ENCODE measurements at places on chromosomes 1 and 21.

DNA sequence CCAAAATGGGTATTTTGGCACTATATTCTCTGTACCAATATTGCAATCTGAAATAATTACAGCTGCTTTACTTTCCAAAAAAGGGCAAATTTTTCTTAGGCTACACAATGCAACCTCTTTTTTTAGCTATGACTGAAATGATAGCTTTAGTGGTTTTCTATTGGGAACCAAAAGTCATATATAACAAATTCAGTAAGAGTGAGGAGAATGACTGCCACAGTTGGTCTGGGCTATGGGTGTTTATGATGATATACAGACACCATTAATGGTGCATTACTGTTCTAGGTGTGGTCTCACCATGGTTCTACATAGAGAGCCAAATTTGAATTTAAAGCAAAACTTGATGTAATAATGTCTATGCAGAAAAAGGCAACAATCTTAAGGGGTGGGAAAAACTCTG, 72.3 kb upstream of the PTBP2 start:
- no peak for DNase-seq

- DNase-seq = no peak
Measured at GRCh38 chr1:231376101-231376500, 38.0 kb downstream of the SPRTN start.

- DNase-seq = peak; percentile 65
Measured at GRCh38 chr1:150001415-150001814, 9.1 kb downstream of the OTUD7B start.

- no peak for DNase-seq
Measured at GRCh38 chr1:38571726-38572125, 287.8 kb downstream of the RRAGC start.

DNA sequence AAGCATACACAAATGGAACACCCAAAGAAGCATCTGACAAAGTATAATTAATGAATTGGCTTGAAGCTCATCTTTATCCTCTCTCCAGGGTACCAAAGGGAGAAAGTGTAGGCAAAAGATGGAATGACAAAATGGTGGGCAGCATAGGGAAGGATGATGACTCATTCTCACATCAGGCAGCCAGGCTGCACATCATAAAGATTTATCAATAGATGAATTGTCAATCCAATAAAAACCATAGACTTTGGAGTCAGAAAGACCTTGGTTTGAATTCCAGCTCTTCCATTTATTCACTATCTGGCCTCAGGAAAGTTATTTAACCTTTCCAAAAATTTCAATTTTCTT, 138.5 kb downstream of the TNR start:
- DNase-seq = no peak

GRCh38 chr1:46187106-46187869, 10.9 kb downstream of the POMGNT1 start:
- no peak for DNase-seq

DNA sequence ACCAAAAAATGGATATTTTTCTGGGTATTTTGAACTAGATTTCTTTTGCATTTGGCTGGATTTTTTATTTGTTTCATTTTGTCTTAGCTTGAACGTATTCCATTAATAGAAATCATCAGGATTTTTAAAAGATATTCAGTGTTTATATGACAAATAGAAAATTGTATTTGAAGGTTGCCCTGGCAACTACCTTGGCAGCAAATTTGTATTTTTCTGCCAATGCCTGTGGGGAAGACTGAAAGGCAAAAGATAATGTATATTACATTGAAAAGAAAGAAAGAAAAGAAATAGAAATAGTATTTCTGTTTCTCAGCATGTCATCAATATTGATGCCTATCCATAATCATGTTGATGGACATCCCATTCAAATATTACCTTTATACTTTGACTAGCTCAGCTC, 16.8 kb downstream of the VCAM1 start:
- peak; percentile 48 for DNase-seq

GRCh38 chr1:226558036-226558650, 9.6 kb downstream of the STUM start:
- peak; percentile 1 for DNase-seq

DNA sequence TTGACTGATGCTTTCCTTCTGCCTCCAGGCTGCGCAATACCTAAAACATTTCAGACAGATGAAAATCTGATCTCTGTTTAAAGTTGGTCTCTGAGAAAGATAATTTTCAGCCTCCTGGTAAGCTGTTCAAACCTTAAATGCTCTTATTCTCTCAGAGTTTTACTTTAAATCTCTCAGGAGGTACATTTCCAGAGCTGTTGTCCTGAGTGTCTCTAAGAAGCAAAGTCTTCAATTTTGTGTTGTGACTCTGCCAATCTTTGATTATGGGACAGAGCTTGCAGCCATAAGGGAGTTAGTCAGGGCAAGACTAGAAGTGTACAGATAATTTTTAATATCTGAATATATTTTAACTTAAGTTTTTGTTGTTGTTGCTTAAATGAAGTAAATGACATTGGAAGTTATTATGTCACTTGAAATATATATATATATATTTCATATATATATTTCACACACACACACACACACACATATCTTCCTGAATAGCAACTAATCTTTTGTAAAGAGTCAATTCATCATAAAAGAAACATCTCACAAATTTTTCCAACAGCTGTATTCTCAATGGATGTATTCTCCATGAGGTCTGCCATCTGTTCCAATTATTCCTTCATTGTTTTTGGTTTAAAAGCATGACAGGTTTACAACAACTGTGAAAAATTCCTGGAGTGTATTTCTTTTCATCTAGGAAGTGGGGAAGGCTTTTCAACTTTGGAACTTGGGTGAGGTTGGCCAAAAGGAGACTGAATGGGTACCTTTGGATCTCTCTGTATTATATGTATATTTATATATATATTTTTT, 259.4 kb downstream of the BACH1 start:
- DNase-seq = no peak

DNA sequence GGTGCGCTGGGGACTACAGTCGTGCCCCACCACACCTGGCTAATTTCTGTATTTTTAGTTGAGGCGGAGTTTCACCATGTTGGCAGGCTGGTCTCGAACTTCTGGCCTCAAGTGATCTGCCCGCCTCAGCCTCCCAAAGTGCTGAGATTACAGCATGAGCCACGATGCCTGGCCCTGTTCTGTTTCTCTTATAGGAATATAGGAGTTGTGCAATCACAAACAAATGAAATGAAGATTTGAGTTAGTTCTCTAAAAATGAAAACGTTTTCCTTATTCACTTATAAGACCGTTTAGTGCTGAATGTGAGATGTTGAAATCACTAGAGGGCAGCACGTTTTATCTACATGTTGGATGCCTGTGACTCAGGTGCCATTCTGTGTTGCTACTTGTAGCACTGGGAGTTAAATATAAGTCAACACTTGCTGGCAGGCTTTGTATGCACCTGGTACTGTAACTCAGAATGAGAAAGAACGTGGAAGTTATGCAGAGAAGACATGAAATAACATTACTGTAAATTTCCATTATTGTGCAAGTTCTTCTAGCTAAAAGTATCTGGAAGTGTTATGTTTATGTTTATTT, 45.8 kb downstream of the MIGA1 start:
- DNase-seq = peak; percentile 79

GRCh38 chr1:218813237-218813636, 360.4 kb upstream of the LYPLAL1 start:
- DNase-seq = peak; percentile 6
